ENCODE measurements at places on chromosomes 16 and 17. TPM values are rescaled to one million over a fixed set of nuclear protein-coding genes. Genes with fewer than 3 reads are reported as not detected.

Gene TEKT1
- total RNA-seq: not detected

Gene PDILT
- not detected for total RNA-seq

GRCh38 chr17:13222975-13223374, 205.1 kb upstream of the ELAC2 start:
- H3K36me3 ChIP-seq: no peaks in the 10 kb centered on the region
- H3K27me3 ChIP-seq: no peaks in the 10 kb centered on the region
- DNase-seq: no peak
- H3K27ac ChIP-seq: no peak overlapping the region
- H3K4me3 ChIP-seq: no peak overlapping the region

GRCh38 chr16:81263470-81264220, 25.2 kb downstream of the BCO1 start:
- no peaks in the 10 kb centered on the region for H3K4me1 ChIP-seq
- no peak overlapping the region for H3K27ac ChIP-seq
- H3K27me3 ChIP-seq: no peaks in the 10 kb centered on the region
- no peaks in the 10 kb centered on the region for H3K36me3 ChIP-seq
- DNase-seq: no peak

GRCh38 chr16:31402687-31403086, 9.6 kb downstream of the ITGAD start:
- no peak overlapping the region for H3K4me3 ChIP-seq
- no peak for DNase-seq
- no peaks in the 10 kb centered on the region for H3K27me3 ChIP-seq

Measured in liver (tissue), 10 donors.